ENCODE measurements at places on chromosomes 3 and 15.

GRCh38 chr3:187551416-187551815 is 118.8 kb downstream of the SST start:
- H3K27ac ChIP-seq, result no peak overlapping the region
- H3K27me3 ChIP-seq, result no peaks in the 10 kb centered on the region
- no peaks in the 10 kb centered on the region for H3K4me1 ChIP-seq
- no peak for DNase-seq
- H3K36me3 ChIP-seq, result no peaks in the 10 kb centered on the region

DNA sequence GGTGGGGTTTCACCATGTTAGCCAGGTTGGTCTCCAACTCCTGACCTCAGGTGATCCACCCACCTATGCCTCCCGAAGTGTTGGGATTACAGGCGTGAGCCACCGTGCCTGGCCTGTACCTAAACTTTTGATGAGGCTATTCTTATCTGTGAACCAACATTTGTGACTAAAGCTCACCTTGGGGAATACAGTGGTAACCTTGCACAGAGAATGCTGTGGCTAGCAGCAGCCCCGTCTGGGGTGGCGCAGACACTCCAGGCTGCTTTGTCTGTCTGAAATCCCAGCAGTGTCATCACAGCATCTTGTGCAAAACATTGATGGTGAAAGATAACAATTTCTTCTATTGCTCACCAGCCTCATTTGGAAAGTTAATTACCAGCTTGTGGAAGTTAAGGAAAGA is 58.9 kb downstream of the CMTM8 start:
- H3K4me1 ChIP-seq, result no peaks in the 10 kb centered on the region
- no peaks in the 10 kb centered on the region for H3K36me3 ChIP-seq
- no peaks in the 10 kb centered on the region for H3K27me3 ChIP-seq
- H3K27ac ChIP-seq, result no peak overlapping the region
- no peak overlapping the region for H3K4me3 ChIP-seq
- DNase-seq, result no peak

GRCh38 chr3:52568069-52568468 is 31.7 kb downstream of the UQCC5 start:
- peaks cover 28% of the 10 kb centered on the region for H3K36me3 ChIP-seq
- no peaks in the 10 kb centered on the region for H3K27me3 ChIP-seq
- no peak overlapping the region for H3K27ac ChIP-seq
- no peaks in the 10 kb centered on the region for H3K4me1 ChIP-seq
- no peak overlapping the region for H3K4me3 ChIP-seq
- no peak for DNase-seq

DNA sequence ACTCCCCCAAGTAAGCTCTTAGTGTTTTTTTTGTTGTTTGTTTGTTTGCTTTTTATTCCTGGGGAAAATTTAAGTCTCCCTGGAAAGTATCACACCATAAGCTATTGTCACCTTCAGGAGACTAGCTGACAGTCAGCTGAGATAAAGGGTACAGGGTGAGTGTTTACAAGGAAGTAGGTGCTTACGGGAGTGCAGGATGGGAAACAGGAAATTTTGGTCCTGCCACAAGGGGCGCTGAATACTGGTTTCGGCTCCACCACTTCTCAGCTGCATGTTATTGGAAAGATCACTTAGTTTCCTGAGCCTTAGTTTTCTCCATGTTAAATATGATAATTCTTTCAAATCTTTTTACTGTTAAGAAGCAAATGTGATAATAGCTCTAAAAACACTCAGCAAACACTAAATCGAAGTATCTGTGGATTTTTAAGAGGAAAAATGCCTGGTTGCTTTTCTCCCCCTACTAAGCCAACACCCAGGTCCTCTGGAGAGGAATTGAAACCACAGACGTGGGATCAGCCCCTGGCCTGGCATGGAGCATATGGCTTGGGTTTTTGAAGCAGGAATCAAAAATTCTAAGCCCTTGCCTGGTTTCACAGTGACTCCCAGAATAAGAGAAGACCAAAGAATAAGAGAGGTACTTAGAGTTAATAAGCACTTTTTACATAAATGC is 90.7 kb downstream of the SCN11A start:
- H3K27ac ChIP-seq, result no peak overlapping the region
- H3K36me3 ChIP-seq, result no peaks in the 10 kb centered on the region
- no peaks in the 10 kb centered on the region for H3K27me3 ChIP-seq
- DNase-seq, result peak; percentile 57

DNA sequence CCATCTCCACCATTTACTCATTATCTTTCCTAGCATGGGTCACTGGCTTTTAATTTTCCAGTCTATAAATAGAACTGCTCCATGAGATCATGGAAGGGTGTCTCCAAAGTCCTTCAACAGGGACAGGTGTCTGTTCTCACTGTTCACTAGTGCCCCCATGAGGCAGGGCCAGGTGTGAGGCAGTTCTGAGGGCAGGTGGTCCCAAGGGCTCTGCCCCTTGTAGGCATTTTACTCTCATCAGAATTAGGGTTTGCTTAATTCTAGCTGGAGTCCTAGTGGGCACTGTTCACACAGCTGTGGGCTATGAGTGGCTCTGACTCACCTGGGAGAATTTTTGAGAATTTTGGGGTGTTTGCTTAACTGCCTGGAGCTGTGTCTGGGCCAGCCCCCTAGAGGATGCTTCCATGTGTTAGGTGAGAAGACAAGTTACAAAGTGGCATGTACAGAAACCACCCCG is 248.0 kb upstream of the LYSMD4 start:
- H3K27ac ChIP-seq, result no peak overlapping the region
- no peak for DNase-seq
- no peak overlapping the region for H3K4me3 ChIP-seq
- no peaks in the 10 kb centered on the region for H3K4me1 ChIP-seq
- no peaks in the 10 kb centered on the region for H3K36me3 ChIP-seq

- no peaks in the 10 kb centered on the region for H3K4me1 ChIP-seq
- no peaks in the 10 kb centered on the region for H3K36me3 ChIP-seq
- no peak overlapping the region for H3K4me3 ChIP-seq
Observed at GRCh38 chr3:177464392-177465256, 267.3 kb upstream of the TBL1XR1 start.

GRCh38 chr3:102443021-102443420 is 8.2 kb downstream of the ZPLD1 start:
- H3K4me1 ChIP-seq, result no peaks in the 10 kb centered on the region
- peaks cover 1% of the 10 kb centered on the region for H3K27me3 ChIP-seq
- H3K36me3 ChIP-seq, result no peaks in the 10 kb centered on the region
- no peak for DNase-seq
- no peak overlapping the region for H3K4me3 ChIP-seq

- no peaks in the 10 kb centered on the region for H3K4me1 ChIP-seq
- H3K27me3 ChIP-seq, result no peaks in the 10 kb centered on the region
- no peak overlapping the region for H3K4me3 ChIP-seq
- DNase-seq, result no peak
Observed at GRCh38 chr15:41943543-41944312, 28.6 kb downstream of the EHD4 start.

- H3K27ac ChIP-seq, result no peak overlapping the region
- H3K4me1 ChIP-seq, result no peaks in the 10 kb centered on the region
- H3K27me3 ChIP-seq, result no peaks in the 10 kb centered on the region
- no peak overlapping the region for H3K4me3 ChIP-seq
Observed at GRCh38 chr3:177744873-177745606, 547.8 kb upstream of the TBL1XR1 start.

DNA sequence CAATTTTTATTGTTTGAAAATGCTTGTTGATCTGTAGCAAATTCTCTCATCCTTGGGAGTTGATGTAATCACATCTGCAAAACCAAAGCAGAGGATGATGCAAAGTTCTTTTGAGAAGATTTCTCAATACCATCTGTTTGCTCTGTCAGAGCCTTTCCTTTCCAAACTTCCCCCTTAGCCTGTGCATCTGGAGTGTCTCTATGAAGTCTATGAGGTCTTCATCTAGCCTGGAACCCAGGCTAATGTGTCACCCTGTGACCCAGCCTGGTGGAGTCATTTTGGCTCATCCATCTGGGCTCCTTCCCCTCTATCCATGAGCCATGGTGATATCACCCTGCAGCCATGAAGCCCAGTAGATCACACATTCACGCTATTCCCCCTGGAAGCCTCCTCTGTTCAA is 123.2 kb upstream of the SLC7A14 start:
- no peaks in the 10 kb centered on the region for H3K36me3 ChIP-seq
- no peak for DNase-seq
- H3K27ac ChIP-seq, result no peak overlapping the region
- H3K27me3 ChIP-seq, result no peaks in the 10 kb centered on the region

GRCh38 chr3:69339760-69340159 is 46.1 kb downstream of the FRMD4B start:
- H3K36me3 ChIP-seq, result peaks cover 6% of the 10 kb centered on the region
- no peak overlapping the region for H3K27ac ChIP-seq
- H3K4me3 ChIP-seq, result no peak overlapping the region
- DNase-seq, result peak; percentile 59
- H3K4me1 ChIP-seq, result peaks cover 34% of the 10 kb centered on the region
- H3K27me3 ChIP-seq, result no peaks in the 10 kb centered on the region

- H3K4me1 ChIP-seq, result no peaks in the 10 kb centered on the region
- no peak overlapping the region for H3K27ac ChIP-seq
- H3K27me3 ChIP-seq, result no peaks in the 10 kb centered on the region
- no peak overlapping the region for H3K4me3 ChIP-seq
- H3K36me3 ChIP-seq, result no peaks in the 10 kb centered on the region
Observed at GRCh38 chr3:7574435-7574834, 713.5 kb downstream of the GRM7 start.

DNA sequence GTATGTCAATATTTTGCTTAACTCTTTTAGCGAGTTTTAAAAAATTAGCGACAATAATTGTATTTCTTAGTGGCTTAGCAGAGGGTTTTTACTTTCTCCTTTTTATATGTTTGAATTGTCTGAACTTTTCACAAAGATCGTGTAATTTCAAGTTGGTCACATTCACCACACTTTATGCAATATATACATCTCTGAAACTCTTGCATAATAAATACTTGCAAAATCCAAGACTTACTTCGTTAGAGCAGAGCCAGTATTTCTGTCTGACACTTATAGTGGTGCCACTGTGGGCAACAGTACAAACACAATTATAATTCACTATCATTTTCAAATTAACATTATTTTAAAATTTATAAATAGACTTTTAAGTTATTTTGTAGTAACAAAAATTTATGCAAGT is 62.0 kb downstream of the SUCNR1 start:
- H3K36me3 ChIP-seq, result no peaks in the 10 kb centered on the region
- DNase-seq, result no peak
- H3K4me3 ChIP-seq, result no peak overlapping the region
- H3K4me1 ChIP-seq, result peaks cover 3% of the 10 kb centered on the region

DNA sequence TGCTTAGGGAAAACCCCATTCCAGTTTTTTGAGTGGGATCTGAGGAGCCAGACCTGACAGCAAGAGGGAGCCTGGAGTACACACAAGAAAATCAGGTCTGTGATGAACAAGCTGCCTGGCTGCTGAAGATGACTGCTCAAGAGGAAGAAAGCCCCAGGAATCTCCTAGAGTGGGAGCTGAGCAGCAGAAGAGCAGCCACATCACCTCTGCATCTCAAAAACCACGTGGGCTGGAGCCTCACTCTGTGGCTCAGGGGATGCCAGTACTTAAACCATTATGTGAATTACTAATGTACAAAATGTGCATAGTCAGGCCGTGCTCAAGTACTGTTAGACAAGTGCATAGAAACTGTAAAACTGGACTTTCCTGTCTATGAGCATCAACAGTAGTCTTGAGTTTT is 52.4 kb downstream of the SLC9A9 start:
- no peak overlapping the region for H3K27ac ChIP-seq
- no peaks in the 10 kb centered on the region for H3K27me3 ChIP-seq
- H3K4me3 ChIP-seq, result no peak overlapping the region
- H3K4me1 ChIP-seq, result no peaks in the 10 kb centered on the region
- no peaks in the 10 kb centered on the region for H3K36me3 ChIP-seq
- DNase-seq, result no peak

DNA sequence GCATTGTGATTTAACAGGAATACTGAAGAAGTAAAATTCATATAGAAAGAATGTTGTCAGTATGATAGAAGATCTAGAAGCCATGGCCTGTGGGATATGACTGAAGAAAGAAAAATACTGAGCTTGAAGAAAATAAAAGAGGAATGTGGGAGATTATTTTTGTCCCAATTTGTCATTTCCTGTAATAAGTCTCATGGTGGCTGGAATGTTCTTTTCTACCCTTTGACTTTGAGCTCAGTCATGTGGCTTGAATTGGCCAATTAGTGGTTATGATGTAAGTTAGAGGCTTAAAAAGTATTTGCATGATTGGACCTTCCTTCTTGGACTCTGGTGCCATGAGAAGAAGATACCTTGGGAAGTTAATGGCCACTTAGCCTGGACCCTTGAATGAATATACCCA is 14.1 kb downstream of the APH1B start:
- no peaks in the 10 kb centered on the region for H3K27me3 ChIP-seq
- H3K4me3 ChIP-seq, result no peak overlapping the region
- no peaks in the 10 kb centered on the region for H3K4me1 ChIP-seq
- peaks cover 13% of the 10 kb centered on the region for H3K36me3 ChIP-seq
- DNase-seq, result no peak

DNA sequence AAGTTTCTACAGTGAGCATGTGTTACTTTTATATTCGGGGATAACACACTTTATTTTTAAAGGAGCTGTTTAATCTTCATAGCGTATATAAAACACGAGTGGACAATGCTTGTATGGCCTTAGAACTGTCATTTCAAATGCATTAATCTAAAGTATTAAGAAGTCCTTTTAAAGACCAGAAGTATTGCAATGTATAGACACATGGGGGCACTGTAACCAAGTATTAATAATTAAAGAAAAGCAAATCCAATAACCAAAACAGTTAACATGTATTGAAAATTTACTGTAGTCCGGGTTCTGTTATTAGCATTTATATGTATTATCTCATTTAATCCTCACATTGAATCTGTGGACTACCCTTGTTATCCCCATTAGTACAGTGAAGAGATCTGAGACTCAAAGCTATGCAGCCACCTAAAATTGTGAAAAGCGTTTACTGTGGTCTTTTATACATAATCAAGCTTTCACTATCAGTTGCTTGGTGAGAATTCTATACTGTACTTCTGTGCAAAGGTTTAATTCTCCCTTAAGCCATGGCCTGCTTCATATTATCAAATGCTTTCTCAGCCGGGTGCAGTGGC is 10.1 kb downstream of the ARL14 start:
- no peak overlapping the region for H3K27ac ChIP-seq
- no peaks in the 10 kb centered on the region for H3K36me3 ChIP-seq
- no peaks in the 10 kb centered on the region for H3K4me1 ChIP-seq
- DNase-seq, result no peak
- no peaks in the 10 kb centered on the region for H3K27me3 ChIP-seq

DNA sequence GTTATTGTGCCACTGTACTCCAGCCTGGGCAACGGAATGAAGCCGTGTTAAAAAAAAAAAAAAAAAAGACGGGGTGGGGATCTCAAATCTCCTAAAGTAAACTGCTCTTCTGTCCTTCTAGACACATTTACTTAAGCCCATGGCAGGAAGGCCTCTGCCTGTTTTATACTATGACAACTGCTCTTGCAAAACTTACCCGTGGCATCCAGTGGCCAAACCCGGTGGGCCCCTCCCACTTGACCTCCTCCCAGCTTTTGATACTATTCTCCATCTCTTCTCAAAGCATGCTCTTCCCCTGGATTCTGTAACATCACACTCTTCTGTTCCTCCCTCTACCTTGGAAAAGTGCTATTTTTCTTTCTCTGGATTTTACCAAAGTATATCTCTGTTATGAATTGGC is 112.2 kb downstream of the RFTN1 start:
- no peak overlapping the region for H3K27ac ChIP-seq
- H3K4me3 ChIP-seq, result no peak overlapping the region
- DNase-seq, result no peak
- H3K4me1 ChIP-seq, result no peaks in the 10 kb centered on the region
- no peaks in the 10 kb centered on the region for H3K27me3 ChIP-seq
- peaks cover 20% of the 10 kb centered on the region for H3K36me3 ChIP-seq
